ENCODE measurements at places on chromosomes 1 and 21.

DNA sequence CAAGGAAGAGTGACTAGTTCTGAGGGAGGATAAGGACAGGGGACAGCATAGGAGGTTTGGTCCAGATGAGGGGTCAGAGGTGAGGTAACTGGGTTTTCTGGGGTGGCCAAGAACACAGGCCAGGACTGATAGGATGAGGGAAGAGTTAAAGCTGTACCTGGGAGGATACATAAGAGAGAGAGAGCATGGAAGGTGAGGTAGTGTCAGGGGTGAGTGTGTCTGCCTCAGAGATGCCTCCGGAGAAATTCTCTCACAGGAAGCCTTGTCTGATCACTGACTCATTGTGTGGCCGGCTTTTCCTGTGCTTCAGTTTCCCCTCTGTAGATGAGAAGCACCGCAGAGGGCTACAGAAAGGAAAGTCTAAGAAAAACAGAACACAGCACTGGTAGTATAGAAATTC lies 40.2 kb downstream of the FASLG start:
- DNase-seq: no peak

DNA sequence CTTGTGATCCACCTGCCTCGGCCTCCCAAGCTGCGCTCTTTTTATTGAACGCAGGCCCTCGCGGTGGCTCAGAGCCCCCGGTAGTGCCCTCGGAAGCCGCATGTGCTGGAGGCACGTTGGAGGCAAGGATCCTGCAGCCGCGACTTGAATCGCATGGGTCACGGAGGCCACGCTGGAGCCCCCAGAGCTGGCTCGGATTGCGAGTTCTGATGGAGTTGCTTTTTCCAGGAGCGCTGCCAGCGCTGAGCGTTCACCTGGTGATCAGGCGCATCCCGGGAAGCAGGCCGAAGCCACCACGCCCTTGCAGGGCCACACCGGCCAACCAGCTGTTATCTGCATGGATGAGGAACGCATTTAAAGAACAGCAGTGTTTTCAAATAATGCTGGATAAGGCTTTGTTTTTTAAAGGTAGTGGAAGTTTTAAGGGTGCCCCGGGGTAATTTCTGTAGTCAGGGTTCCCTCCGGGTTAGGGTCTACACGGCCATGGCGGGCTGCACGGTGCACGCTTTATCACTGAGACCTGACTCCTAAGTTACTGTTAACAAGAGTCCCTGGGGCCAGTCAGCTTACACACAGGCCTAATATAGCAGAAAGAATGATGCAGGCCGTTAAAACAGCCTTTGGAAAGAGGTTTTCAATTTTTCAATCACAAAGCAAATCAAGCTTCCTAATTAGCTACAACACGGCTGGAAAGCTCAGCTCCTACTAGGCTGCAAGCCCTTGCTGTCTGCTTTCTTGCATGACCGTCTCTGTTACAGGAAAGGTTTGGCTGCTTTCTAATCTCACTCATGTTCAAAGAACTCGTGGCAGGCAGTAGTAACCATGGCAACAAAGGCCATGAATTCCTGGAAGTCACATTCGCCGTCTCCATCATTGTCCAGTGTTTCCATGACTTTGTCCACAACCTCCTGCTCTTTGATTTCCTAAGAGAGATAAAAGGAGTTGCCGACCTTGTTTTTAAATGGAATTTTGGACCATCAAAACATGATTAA lies 6.0 kb downstream of the S100B start:
- no peak for DNase-seq

DNA sequence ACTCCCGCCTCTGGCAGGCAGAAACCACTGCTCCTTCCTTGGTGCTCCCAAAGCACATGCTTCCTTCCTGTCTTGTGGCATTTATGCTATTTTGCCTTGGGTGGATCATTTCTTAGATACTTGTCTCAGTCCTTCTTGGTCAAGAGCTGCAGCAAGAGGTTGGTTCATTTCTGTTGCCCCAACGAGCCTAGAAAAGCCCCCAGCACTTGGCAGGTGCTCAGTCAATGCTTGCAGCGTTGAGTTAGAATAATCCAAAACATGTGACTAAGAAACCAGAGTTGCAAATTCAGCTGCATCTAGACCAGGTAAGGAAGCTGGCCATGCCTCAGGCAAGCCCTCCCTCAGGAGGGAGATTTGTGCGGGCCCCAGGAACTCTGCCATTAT lies 42.4 kb upstream of the TENT5C start:
- DNase-seq: no peak

- no peak for DNase-seq
Observed at GRCh38 chr1:6243993-6244392, at the start of gene HES3. HES3 (plus strand) TSS chr1:6244179; CDS start chr1:6244366, 187 bp downstream.

- no peak for DNase-seq
Observed at GRCh38 chr1:115668579-115668978, 26.8 kb downstream of the VANGL1 start.

- DNase-seq: no peak
Observed at GRCh38 chr1:86826856-86827255, 87.1 kb downstream of the SELENOF start.

- DNase-seq: no peak
Observed at GRCh38 chr1:165662186-165662585, 31.2 kb downstream of the MGST3 start.

- DNase-seq: no peak
Observed at GRCh38 chr1:166190400-166190799, 23.6 kb upstream of the FAM78B start.

GRCh38 chr1:50666849-50667248 lies 243.6 kb upstream of the DMRTA2 start:
- DNase-seq: no peak

DNA sequence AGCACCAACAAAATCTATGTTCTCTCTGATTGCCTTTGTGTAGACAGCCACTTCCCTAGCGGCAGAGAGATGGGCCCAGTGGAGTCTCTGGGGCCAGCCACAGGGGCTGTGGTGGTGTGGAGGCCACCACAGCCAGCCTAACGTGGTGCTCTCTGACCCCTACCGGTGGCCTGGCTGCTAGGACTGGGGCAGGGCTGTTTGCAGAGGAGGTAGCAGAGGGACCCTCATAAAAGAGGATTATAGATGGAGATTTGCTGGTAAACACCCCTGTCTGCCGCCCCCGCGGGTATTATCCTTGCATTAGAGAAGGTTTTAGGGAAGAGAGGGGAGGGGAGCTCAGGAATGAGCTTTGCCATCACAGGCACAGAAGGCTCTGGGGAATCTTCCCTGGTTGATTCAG lies 310.3 kb upstream of the VAMP3 start:
- no peak for DNase-seq

- DNase-seq: no peak
Observed at GRCh38 chr1:204571631-204572030, 55.4 kb downstream of the MDM4 start.

DNA sequence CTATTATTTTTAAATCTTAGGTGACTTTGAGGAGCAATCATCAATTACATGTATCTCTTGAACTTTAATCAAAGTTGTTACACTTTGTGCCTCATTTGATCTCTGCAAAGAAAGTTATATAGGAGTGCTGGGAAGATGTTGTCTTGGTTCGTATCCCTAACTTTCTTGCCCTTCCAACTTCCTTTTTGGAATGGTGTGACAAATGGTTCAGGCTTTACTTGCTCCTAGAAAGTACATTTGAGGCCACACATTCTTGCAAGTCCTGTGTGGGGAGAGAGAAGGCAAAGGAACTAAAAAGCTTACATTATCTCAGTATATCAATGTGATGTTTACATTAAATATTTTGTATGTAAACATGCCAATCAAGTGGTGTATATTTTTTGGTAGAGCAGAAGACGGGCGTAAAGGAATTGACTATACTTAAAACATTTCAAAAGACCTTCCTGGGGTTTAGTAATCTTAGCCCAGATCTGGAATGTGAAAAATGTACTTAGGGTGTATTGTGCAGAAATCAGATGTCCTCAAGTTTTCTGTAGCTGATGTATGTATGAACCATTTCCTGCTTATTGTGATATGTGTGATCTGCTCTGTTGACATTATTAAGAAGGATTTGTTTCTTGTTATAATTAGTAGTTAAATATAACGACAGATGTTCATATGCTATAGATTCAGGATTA lies 59.2 kb downstream of the USP25 start:
- no peak for DNase-seq

DNA sequence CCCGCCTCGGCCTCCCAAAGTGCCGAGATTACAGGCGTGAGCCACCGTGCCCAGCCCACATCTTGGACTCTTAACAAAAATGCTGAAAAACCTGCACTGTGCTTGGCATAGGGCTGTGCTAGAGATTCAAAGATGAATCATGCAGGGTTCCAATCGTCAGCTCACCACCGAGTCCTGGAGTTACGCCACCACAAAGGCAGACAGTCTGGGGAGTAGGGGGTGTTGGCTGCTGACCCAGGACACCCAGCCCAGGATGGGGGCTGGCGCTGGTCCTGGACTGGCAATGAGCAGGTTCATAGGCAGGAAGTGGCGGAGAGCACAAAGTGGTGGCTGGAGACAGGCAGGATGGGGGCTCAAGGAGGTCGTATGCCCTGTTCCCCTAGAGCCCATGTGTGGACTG lies 16.0 kb downstream of the PSRC1 start:
- DNase-seq: no peak

DNA sequence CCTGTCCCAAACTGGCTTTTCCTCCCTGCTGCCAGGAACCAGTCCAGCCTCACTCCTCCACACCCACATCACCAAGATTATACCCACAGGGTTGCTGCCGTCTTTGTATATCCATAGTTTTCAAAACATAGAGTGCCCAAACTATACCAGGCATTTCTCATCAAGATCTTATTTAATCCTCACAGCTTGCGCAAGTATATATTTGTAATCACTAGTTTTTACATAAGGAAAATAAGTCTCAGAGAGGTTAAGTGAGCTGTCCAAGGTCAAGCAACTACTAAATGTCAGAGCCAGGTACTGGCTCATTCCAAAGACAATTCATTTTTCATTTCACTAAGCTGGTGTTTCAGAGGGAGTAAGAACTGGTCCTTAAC lies 34.9 kb upstream of the ZNF362 start:
- DNase-seq: no peak

- DNase-seq: no peak
Observed at GRCh38 chr1:60898413-60898812, 183.9 kb upstream of the NFIA start.

DNA sequence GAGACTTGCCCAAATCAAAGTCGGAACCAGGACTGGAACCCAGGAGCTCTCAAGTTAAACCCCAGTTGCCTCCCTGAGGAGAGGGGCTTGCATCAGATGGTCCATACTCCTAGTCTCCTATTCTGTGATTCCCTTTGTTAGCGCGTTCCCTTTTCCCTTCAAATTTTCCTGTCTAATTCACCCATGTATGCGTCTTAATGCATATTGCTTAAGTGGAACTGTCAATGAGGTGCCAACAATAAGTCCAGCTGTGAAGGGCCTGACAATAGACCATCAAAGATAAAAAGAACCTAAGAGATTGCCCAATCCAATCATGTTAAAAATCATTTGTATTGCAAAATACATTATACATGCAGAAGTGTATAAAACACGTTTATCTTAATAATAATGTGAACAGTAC lies 634 bp upstream of the SPATA6 start:
- DNase-seq: no peak

DNA sequence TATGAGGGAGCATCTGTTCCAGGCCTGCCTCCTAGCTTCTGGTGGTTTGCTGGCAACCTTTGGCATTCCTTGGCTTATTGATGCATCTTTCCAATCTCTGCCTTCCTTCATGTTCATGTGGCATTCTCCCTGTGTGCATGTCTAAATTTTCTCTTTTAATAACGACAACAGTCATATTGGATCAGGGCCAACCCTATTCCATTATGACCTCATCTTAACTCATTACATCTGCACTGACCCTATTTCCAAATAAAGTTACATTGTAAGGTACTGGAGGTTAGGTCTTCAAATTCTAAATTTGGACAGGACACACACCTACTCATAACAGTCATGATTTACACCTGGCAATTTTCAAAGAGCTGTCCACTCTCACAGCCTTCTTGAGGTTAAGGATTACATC lies 117.2 kb upstream of the FGGY start:
- no peak for DNase-seq

DNA sequence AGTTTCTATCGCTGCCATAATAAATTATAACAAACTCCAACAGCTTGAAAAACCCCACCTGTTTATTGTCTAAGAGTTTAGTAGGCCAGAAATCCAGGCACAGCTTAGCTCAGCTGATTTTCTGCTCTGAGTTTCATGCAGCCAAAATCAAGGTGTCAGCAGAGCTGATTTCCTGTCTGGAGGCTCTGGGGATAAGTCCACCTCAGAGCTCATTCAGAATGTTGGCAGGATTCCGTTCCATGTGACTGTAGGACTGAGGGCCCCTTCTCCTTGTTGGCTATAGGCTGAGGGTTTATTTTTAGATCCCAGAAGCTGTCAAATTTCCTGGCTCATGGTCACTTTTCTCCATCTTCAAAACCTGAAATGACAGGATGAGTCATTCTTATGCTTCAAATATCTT lies 91.6 kb upstream of the CHODL start:
- no peak for DNase-seq
